Caco-2 (cell line): ENCODE measurements at places on chromosomes 5 and 9.

DNA sequence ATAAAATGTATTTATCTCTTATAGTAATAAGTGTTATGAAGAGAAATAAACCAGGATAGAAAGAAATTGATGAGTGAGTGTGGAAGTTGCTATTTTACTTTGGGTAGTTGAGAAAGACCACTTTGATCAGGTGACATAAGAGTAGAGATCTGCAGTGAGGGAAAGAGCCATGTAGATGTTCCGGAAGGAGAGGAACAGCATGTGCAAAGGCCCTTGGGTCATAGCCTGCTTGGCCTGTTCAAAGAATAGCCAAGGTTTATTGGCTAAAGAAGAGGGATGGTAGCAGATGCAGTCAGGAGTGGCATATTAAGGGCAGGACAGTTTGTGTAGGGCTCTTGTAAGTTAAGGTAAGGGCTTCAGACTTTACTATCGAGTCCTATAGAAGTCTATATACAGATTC, 3.2 kb downstream of the BTF3 start:
- DNase-seq: no peak

GRCh38 chr9:106643211-106643930, 219.6 kb upstream of the ZNF462 start:
- DNase-seq: no peak

- no peak for DNase-seq
Observed at GRCh38 chr5:118015511-118015910, 972.8 kb downstream of the DTWD2 start.

- DNase-seq: no peak
Observed at GRCh38 chr5:163807781-163808180, 302.4 kb downstream of the MAT2B start.

GRCh38 chr5:139180850-139181249, 17.3 kb downstream of the SIL1 start:
- DNase-seq: no peak

DNA sequence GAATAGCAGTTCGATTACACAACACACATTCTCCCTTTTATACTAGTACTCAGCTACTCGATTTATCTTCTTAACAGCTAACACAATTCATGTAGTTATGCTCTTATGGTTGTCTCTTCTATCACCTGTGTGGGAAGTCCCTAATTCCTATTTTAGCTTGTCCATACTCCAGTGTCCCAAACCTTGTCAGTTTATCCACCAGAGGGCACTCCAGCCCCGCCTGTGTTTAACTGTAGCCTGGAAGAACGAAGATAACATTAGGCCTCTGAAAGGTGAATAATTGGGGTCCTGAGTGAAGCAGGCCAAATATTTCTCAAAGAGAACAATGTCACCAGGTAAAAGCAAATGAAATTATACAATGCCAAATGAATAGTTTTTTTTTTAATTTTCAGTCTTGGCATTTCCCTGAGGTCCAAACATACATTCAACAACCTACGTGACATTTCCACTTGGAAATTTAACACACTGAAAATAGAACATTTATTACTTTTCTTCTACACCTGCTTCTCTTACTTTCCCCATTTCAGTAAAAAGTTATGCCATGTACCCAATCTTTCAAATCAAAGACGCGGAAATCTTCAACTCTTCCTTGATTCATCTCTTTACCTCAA, 560.7 kb downstream of the HTR1A start:
- peak; percentile 81 for DNase-seq

GRCh38 chr9:72509053-72509452, 12.4 kb upstream of the TMC1 start:
- no peak for DNase-seq

DNA sequence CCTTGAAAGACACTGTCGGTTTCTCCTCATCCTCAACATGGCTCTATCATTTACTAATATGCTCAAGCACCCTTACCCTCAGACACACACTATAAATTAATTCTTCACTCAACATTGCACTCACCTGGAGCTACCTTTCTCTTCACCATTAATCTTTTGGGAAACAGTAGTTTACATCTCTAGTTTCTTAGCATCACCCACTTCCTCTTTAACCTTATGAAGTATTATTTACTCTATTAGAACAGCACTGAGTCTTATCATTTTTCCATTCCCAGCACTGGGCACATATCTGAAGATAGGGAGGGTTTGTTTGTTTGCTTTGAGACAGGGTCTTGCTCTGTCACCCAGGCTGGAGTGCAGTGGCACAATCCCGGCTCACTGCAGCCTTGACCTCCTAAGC, 213.5 kb downstream of the SMARCA2 start:
- DNase-seq: no peak

GRCh38 chr5:65261499-65261898, 220.2 kb downstream of the ADAMTS6 start:
- no peak for DNase-seq

DNA sequence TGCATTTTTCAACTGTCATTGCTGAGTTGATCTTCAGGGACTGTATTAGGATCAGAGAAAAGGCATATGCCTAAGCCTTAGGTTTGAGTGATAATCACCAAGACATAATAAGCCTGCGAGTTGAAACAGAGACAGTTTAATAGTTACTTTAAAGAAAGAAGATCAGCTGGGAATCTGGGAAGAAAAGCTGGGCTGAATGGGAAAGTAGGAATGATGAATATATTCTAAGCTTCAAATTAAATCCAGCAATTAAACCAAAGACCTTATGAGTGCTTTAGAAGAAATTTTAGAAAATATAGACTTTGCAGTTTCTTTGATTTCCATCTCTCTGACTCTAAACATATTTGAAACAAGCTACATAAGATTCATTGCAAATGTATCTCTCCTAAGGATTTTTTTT, 222.3 kb downstream of the ENC1 start:
- no peak for DNase-seq

DNA sequence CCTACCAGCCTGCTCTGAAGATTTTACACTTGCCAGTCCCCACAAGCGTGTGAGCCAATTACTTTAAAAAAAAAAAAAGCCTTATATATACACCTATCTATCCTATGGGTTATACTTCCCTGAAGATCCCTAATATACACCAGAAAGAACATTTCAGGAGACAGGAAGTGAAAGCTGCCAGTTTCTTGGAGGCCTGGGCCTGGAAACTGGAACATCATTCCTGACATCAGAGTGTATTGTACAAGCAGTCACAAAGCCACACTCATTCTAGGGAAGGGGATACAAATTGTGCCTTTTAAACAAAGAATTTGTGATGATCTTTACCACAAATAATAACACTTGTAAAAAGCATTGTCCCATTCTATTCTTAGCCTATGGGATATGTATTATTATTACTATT, 98.3 kb upstream of the FBN2 start:
- no peak for DNase-seq

DNA sequence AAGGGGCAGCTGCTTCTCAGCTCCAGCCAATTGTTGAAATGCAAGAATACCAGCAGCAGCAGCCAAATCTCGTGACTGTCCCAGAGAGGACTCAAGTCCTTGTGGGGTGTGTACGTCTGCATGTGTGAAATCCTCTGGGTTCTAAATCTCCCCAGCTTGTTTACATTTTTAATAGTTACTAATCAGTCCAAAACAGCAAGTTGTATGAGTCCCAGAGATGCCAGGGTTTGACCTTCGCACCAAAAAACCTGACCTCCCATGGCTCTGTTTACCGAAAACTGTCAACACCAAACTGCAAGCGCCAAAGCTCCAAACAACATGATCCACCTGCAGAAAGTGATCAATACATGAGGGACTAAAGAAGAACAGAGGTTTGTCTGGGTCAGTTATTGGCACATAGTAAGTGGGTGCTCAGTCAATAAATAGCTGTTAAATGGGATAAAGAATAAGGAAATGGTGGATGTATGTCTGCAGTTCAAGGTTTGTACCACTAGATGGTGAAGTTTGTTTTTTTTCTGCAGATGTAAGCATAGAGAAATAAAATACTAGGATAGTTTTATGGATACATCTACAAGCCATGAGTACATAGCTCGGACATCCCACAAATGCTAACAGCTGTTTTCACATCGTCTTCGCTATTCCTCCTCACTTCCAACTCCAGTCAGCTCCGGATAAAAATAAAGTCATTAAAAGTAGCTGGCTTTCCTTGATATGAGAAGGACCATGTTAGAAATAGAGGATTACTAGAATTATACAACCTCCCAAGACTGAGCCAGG, 85.3 kb upstream of the ADRB2 start:
- DNase-seq: no peak

GRCh38 chr5:75048457-75048953, 3.9 kb downstream of the GCNT4 start:
- DNase-seq: no peak

DNA sequence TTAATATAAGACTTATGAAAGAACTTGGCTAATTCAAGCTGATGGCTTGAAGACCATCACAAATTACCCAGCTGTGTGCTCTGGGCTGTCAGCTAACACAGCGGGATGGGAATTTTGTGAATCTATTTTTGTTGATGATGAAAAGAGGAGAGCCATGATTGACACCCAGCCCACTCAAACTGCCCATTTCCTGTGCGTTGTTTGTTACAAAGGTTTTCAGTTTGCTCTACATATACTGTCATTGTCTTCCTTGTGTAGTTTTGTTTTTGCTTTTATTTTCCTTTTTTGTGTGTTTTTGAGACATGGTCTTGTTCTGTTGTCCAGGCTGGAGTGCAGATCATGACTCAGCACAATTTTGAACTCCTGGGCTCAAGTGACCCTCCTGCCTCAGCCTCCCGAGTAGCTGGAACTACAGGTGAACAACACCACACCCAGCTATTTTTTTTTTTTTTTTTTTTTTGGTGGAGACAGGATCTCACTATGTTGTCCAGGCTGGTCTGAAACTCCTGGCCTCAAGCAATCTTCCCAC, 400.3 kb downstream of the ICE1 start:
- no peak for DNase-seq

DNA sequence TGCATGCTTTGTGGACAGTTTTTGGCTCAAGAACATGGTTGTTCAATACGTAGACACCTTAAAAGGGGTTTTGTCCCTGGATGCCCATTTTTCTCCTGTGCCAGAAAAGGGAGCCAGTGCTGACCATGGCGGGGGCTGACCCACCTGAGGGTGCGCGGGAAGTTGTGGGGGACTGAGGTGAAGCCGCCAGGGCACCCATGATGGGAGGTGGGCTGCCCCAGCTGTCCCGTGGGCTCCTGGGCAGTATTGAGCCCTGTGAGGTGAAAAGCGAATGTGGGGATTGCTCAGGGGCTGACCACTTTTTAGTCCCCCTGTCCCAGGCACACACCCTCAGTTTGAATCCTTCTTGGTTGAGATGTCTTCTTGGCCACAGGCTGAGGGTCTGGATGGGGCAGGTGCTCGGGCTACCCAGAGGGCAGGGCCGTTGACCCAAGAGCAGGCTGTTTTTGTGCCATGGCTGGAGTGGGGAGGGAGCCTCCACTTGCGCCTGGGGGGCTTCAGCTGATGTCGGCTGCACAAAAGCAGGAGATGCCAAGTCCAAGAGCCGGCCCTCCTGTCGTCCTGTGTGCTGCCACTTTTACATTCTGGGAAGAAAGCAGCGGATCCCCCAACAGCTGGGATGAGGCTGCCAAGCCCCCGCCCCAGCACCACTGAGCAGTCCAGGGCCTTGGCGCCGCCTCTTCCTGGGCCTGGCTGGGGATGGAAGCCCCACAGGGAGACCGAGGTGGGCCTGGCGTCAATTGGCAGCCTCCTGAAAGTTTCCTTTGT, 120.1 kb downstream of the WNK2 start:
- no peak for DNase-seq

GRCh38 chr5:148376198-148376597, 7.6 kb upstream of the FBXO38 start:
- no peak for DNase-seq

DNA sequence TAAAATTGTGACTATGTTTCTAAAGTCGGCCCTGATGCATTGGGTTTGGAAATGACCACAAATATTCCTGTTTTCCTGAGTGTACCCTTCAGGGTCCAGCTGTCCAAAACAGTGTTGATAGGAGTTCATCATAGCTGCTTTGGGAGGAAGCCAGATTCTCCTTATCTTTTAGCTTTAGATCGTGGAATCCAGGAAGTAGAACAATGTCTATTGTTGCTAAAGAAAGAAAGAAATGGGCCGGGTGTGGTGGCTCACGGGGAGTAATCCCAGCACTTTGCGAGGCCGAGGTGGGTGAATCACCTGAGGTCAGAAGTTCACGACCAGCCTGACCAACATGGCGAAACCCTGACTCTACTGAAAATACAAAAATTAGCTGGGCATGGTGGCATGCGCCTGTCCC, 9.5 kb downstream of the CAVIN4 start:
- DNase-seq: no peak

DNA sequence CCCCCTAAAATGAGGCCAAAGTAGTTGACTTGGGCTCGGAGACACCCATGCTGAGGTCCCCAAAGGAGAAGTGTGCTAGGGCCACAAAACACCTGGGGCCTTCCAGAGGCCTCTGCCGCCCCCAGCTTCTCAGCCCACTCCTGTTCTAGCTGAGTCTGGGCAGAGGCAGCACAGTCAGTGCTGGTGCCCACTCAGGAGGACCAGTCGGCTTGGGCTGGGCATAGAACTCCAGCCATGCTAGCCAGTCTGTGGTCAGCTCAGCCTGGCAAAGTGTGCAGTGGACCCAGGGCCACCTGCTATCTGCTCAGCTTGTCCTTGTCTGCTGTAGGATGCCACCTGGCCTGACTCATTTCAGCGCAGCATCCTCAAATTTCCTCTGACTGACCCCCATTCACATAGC, 254.6 kb downstream of the FSTL4 start:
- DNase-seq: no peak

- no peak for DNase-seq
Observed at GRCh38 chr5:97844797-97845196, 661.8 kb upstream of the RIOK2 start.

GRCh38 chr5:80982093-80982492, 21.9 kb downstream of the RASGRF2 start:
- DNase-seq: no peak

GRCh38 chr5:149946118-149946517, 1.5 kb upstream of the PDE6A start:
- peak; percentile 55 for DNase-seq

- peak; percentile 35 for DNase-seq
Observed at GRCh38 chr9:128120741-128121465, 6.6 kb downstream of the PTGES2 start.

GRCh38 chr9:132241840-132242620, 80.2 kb downstream of the NTNG2 start:
- peak; percentile 26 for DNase-seq

DNA sequence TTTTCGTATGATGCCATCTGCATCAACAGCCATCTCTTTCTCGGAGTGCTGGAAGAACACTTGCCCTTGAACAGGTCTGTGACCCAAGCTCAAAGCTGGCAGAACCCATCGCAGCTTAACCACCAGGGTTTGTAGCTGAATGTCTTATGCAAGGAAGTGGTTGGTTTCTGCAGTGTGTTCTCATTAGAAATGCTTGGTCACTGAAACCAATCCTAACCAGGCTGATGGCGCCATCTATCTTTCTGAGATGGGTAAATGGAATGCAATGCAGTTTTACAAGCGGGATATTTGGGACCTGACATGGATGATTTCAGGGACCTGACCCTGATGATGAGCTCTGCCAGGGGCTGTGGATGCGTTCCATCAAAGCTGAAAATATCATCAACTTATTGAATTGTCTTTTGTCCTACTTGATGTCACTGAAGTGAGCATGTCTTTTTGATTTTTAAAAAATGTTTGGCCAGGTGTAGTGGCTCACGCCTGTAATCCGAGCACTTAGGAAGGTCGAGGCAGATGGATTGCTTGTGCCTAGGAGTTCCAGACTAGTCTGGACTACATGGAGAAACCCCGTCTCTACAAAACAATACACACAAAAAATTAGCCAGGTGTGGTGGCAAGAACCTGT, 28.7 kb downstream of the DMRT3 start:
- peak; percentile 48 for DNase-seq
